ENCODE measurements at places on chromosomes 12 and 14.
A peak's percentile ranks its signal among the peaks of the same experiment; 100 is the strongest.

GRCh38 chr12:56688846-56689109, 694 bp upstream of the PTGES3 start:
- DNase-seq: no peak

DNA sequence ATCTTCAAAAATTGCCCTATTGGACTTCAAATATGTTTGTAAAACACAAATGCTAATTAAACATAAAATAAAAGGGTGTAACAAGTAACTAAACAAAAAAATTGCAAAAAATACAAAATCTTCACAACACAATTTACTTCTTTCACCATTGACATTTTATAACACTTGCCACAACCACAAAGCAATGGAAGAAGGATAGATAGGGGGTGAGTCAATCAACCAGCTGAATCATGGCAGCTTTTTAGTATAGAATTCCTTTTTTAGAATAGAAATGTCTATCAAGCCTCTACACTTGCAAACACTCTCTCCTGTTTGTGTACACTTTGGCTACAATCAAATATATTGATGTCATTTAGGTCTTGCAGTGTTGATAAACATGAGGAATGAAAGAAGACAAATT, 232.7 kb downstream of the SLC16A7 start:
- DNase-seq: no peak

DNA sequence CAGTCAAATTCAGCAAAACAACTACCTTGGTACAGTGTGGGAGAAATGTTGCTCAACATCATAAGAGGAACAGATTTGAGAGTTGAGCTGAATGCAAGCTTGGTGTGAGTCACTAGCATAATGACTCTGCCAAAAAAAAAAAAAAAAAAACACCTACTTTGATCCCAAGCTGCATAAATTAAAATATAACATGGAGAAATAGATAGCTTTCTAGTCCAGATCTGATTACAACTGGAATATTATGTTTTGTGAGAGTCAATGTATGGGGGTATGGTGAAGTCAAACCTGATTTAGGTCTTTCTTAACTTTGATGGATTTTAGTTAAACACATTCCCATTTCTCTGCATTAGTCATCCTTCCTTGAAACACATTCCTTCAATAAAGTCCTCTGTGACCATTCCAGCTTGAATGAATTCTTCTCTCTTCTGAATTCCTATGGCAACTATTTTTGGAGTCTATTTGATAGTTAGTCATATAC, 188.1 kb downstream of the SLC5A8 start:
- DNase-seq: peak; percentile 54

- no peak for DNase-seq
Measured at GRCh38 chr12:42070036-42070435, 74.6 kb downstream of the GXYLT1 start.

DNA sequence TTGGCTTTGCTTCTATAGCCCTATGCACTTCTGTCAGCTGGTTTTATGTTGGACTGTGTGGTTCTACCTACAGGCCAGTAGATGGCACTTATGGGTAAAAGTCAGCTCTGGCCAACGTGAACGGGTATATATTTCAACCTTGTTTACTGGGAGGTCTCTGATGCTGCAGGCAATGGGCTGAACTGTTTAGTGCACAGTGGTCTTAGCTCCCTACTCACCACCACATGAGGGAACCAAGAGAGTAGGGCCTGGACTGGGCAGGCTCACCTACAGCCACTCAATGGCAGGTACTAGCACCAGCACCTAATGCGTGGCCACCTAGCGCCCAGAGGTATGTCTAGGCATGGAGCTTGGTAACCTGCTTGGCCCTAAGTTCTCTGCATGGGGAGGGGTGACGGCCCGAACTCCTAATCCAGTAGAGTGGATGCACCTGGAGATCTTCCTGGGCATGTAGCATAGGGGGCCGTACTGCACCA, 481.8 kb downstream of the TMEM117 start:
- peak; percentile 43 for DNase-seq

DNA sequence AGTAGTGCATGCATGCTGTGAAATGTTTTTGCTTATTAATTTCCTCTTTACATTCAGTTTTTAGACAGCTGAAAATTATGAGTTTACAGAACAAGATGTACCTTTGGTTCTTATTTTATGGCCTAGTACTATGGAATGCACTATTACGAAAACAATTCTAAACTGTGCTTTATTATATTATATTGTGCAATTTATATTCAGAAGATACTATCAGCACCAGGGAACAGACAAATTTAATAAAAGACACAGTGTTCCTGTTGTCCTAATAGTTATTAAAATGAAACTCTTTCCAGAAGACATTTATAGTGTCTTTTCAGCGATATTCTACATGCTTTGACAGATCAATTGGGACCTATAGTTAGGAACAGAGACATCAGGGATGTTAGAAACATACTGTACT, 427.3 kb downstream of the BTG1 start:
- no peak for DNase-seq

DNA sequence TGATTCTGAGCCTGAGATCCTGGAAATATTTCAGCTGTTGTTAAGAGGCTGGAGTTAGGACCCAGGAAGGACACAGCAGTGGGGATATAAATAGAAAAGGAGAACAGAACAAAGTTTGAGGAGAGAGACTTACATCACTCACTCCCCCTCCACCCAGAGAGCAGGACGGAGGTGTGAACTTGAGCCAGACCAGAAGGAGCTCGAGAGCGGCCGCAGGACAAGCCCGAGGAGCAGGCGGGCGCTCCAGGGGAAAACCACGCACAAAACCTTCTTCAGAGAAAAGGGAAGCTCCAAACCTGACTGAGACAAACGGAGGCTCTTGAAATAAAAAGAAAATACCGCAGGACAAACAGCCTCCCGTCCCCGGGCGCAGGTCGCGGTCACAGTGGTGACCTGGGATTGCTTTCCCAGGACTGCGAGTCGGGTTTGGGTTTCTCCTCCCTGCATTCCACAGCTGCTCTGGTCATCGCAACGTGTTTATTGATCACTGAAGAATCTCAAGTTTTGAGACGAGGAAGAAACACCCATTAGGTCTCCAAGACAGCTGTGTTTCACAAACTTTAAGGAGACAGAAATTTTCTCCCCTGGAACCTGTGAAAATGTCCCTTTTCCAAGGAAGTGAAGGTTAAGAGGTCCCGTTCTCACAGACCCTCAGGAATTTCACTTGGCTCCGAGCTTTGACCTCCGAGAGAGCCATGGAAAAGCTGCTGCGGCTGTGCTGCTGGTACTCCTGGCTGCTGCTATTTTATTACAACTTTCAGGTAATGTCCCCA, at the start of gene ADGRD1:
Gene ADGRD1, plus strand, starts transcription at position 137 of the 773 bp plus-strand sequence. Its CDS starts 559 bp downstream, at position 696.
- no peak for DNase-seq

- no peak for DNase-seq
Measured at GRCh38 chr14:65336191-65336591, 76.3 kb upstream of the FUT8 start.

- DNase-seq: no peak
Measured at GRCh38 chr12:88816201-88816600, 235.9 kb upstream of the KITLG start.

DNA sequence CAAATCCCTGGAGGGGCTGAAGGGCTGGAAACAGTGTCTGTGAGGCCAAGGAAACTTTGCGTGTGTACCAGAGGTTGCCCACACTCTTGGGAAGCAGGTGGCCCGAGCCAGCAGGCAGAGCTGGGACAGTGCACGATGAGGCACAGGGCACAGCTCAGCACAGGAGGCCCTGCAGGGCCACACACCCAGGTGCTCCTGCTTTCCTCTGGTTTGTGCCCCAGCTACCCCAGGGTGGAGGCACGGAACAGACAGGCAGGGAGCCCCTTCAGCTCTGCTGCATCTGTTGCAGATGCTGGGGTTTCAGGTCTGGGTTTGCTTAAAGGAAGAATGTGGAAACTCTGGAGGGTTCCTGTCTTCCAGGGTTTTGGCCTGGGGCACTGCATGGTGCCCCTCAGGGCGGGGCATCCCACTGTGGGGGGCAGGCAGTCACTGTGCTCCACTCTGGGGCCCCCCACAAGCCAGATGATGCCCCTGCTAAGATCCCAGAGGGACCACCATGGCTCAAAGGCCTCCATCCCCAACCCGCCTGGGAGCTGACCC, 8.6 kb downstream of the TMEM179 start:
- no peak for DNase-seq

- no peak for DNase-seq
Measured at GRCh38 chr12:10802587-10802986, at the start of gene TAS2R7. Gene TAS2R7 (minus strand): TSS chr12:10802627. CDS start chr12:10802570, 57 bp downstream.

DNA sequence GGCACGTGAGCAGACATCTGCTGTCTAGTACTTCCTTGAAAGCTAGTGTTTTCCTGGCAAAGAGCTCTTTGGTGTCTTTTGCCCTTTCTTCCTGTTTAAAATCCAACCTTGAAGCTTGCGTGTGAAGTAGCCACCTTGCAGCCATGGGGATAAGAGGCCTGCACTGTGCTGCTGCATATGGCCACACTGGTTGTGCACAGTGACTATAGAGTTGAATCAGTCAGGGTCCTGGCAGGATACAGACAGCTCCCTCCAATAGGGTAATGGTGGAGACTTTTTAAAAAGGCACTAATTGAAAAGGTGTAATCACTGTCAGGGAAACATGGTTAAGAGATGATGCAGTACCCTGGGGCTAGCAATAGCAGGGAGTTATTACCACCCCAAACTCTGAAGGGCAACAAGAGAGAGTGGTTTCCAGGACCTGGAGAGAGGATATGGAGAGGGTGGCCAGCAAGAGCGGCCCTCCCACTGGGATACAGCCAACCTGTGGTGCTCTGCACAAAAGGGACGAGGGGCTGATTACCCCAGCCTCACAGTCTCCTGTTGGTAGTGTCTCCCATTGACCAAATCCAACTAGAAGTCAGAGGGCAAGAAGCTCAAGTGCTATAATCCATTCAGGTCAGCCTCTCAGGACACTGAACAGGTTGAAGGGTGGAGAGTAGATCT, 4.8 kb upstream of the GLT8D2 start:
- no peak for DNase-seq

DNA sequence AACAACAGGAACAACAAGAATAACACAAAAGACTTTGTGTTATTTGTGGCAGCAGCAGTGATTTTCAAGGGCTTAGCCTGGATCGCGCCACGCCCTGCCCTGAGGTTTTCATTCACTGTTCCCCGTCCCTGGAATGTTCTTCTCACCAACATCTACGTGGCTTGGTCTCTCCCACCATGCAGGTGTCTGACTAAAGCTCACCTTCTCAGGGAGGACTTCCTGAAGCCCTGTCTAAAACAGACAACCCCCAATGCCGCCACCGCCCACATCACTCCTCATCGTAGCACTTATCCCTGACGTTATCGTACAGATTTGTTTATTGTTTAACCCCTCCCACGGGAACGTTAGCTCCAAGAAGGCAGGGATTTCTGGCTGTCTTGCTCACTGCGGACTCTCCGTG, 40.4 kb downstream of the P2RX4 start:
- no peak for DNase-seq

DNA sequence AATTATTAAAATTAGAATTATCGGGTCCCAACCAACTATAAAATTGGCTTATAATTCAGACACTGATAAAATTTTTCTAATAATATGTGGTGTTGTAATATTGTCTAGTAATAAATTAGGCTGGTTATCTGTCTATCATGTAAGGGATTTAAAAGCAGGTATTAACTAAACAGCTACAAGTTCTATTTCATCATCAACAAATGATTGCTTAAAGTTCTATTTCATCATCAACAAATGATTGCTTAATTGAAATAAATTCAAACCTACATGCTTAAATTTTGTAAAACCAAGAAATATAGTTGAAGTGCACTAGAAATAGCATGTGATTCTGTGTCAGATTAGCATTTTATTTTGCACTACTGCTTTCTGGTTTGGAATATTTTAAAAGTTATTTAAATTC, 34.1 kb downstream of the SLCO1A2 start:
- DNase-seq: no peak

- DNase-seq: no peak
Measured at GRCh38 chr14:79436335-79436734, 775.0 kb downstream of the DIO2 start.

DNA sequence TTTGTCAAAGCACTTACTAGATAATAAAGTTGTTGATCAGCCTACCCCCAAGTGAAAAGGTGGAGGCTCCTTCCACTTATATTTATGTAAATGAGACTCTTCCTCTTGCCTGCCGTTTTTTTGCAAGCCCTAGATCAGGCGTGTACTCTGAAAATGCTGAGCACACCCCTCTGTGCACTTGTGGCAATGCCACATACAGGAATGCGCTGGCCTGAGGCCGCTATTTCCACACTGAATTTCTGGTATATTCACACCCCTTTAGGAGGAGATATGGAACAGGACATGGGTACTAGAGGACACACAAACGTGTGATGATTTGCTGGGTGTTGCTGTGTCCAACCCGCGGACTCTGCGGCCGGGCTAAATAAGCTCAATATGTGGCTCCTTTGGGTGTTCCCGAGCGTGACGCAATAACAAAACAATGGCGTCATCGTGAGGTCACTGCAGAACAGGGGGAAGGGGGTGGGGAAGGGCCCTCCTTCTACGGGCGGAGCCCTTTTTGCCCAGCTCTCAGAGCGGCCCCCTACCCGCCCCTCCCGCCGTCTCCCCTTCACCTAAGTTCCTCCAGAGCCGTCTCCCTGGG, 554 bp upstream of the TSPAN31 start:
- DNase-seq: peak; percentile 87

- no peak for DNase-seq
Measured at GRCh38 chr12:50642035-50642451, 121.9 kb upstream of the ATF1 start.

DNA sequence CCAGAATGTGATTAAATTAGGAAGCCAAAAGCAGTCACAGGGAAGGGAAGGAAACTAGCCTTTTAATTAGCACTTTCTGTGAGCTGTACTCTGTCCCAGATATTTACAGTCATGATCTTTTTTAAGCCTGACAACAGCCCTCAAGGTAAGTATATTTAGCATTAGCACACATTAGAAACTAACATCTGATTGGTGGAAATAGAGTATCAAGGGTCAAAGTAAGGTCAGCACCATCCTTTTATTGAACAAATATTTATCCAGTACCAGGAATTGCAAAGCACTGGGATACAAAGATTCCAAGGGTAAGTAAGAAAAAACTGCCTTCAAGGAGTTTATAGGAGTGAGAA, 28.2 kb downstream of the RPGRIP1 start:
- no peak for DNase-seq

DNA sequence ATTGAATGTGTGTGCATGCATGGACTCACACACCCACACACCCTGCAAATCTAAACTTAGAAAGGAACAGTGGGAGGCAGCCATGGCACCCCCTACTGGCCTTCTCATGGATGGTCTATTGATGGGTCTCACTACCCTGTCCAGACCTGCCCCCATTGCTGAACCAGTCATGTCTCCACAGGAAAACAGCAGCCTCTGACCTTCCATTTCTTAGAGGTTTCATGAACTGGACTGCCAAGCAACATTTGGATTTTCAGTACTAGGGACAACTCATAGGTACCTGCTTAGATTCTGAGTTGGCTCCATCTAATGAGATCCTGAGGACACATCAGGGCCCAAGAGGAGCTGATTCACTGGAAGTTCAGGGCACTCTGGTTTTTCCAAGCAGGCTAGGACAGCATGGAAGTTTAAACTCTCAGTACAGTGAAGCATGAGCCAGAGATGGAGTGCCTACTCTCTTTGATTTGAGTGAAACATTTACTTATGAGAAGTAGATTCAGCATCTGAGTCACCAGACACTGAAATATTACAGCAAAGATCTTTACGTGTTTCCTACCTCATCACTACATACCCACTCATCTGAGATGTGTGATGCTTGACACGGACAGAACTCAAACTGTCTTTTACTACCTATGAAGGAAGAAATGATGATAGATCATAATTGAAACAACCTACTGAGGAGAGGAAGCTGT, 98.9 kb upstream of the PLEKHG7 start:
- peak; percentile 10 for DNase-seq

All from RKO (cell line).